ENCODE measurements at places on chromosomes 16 and 17.
A peak's percentile ranks its signal among the peaks of the same experiment; 100 is the strongest.

DNA sequence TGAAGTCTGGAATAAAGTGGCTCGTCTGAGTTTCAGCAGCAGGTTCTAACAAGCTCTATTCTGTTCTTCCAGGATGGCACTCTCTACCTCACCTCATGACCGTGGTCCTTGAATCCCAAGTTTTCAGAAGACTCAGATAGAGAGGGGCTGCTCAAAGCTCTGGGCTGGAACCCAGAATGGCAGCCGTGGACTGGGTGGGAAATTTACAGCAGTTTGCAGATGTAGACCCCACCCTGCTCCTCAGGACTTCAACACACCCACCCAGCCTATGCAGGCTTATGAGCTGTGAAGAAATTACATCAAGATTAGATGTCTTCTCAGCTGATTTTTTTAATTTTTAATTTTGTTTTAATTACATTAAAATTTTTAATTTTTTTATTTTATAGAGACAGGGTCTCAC is 59.4 kb downstream of the METRNL start:
- peaks cover 8% of the 10 kb centered on the region for H3K27me3 ChIP-seq
- no peaks in the 10 kb centered on the region for H3K36me3 ChIP-seq
- DNase-seq, result no peak
- H3K27ac ChIP-seq, result no peak overlapping the region
- no peaks in the 10 kb centered on the region for H3K4me1 ChIP-seq

GRCh38 chr17:29571486-29571882 is 3.0 kb downstream of the TP53I13 start:
- H3K36me3 ChIP-seq, result peaks cover 5% of the 10 kb centered on the region
- peaks cover 19% of the 10 kb centered on the region for H3K4me1 ChIP-seq
- no peaks in the 10 kb centered on the region for H3K27me3 ChIP-seq
- DNase-seq, result no peak

DNA sequence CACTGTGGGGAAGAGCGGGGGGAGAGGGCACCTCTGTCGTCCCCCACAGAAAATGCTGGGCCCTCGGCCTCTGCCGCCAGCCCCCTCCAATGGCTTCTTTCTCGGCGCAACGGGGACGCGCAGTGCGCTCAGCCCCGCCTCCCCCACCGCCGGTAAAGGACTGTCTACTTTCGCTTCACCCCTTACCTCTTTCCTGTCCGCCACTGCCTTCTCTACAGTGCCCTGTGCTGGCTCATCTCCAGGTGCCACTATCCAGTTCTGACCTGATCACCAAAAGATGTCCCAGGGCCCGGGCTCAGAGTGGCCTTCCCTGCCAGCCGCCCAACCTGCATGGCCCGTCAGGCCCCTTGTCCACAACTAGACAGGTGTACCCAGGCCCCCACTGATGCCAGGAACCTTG is 7.3 kb downstream of the ENDOV start:
- peaks cover 8% of the 10 kb centered on the region for H3K36me3 ChIP-seq
- no peak overlapping the region for H3K4me3 ChIP-seq

DNA sequence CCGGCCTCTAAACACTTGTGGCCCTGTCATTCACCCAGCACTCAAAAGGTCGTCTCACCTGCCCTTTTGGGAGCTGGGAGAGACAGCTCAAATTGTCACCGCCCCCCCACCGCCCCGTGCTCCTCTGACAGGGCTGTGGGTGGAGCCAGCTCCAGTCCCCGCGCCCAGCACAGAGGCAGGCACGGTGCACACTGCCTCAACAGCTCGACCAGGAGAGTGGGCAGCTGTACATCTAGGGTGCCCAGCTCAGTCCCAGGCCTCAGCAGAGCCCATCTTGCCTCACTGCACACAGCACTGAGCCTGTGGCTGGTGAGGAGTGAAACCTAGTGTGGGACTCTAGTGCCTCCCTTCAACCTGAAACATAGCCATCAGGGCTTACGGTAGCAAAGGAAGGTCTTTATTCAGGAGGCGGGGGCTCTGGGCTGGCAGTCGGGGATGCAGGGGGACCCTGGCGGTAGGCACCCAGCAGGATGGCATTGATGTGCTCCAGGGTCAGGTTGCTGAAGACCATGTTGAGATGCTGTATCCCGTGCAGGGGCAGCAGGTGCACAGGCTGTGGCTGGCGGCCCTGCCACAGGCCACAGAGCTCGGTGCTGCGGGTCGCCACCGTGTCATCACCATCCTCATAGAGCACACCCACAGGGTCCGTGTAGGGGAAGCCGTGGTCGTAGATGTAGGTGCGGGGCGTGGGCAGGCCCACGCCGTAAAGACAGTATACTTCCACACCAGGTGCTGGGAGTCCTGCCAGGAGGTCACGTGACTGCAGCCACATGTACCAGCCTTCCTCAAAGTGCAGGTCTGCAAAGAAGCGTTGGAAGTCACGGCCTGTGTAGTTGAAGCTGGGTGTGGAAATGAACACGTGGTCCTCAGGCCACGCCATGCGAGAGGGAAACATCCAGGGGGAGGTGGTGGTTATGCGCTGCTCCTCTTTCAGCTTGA is 3.1 kb upstream of the PSMB10 start:
- H3K4me1 ChIP-seq, result peaks cover 27% of the 10 kb centered on the region
- H3K27me3 ChIP-seq, result no peaks in the 10 kb centered on the region
- DNase-seq, result peak; percentile 25
- peak overlapping the region; percentile 42 for H3K27ac ChIP-seq

DNA sequence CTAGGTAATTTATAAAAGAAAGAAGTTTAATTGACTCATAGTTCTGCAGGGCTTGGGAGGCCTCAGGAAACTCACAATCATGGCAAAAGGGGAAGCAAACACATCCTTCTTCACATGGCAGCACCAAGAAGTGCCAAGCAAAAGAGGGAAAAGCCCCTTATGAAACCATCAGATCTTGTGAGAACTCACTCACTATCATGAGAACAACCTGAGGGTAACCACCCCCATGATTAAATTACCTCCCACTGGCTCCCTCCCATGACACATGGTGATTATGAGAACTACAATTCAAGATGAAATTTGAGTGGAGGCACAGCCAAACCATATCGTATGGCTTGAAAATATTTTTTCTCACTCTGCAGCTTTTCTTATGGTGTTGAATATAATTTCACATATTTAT is 151.7 kb downstream of the ANKFN1 start:
- H3K4me3 ChIP-seq, result no peak overlapping the region
- H3K4me1 ChIP-seq, result no peaks in the 10 kb centered on the region
- no peaks in the 10 kb centered on the region for H3K36me3 ChIP-seq
- peaks cover 2% of the 10 kb centered on the region for H3K27me3 ChIP-seq
- H3K27ac ChIP-seq, result no peak overlapping the region
- no peak for DNase-seq

- no peaks in the 10 kb centered on the region for H3K4me1 ChIP-seq
- H3K36me3 ChIP-seq, result no peaks in the 10 kb centered on the region
- DNase-seq, result no peak
- no peaks in the 10 kb centered on the region for H3K27me3 ChIP-seq
Observed at GRCh38 chr16:50996166-50996829, 154.8 kb downstream of the SALL1 start.

- H3K36me3 ChIP-seq, result no peaks in the 10 kb centered on the region
- H3K4me1 ChIP-seq, result peaks cover 13% of the 10 kb centered on the region
- no peak for DNase-seq
- no peak within 1 kb of the TSS for H3K27ac ChIP-seq
Observed at GRCh38 chr17:44915321-44915726, at the start of gene GFAP. TSS of gene GFAP (minus strand) at chr17:44915500. CDS start at chr17:44915486, 14 bp downstream.

- H3K27ac ChIP-seq, result no peak overlapping the region
- H3K27me3 ChIP-seq, result no peaks in the 10 kb centered on the region
- H3K4me3 ChIP-seq, result no peak overlapping the region
- DNase-seq, result no peak
- H3K36me3 ChIP-seq, result peaks cover 9% of the 10 kb centered on the region
- peaks cover 2% of the 10 kb centered on the region for H3K4me1 ChIP-seq
Observed at GRCh38 chr16:87352818-87353217, 30.8 kb downstream of the FBXO31 start.

GRCh38 chr17:67575325-67575724 is 142.4 kb upstream of the NOL11 start:
- peaks cover 9% of the 10 kb centered on the region for H3K27me3 ChIP-seq
- DNase-seq, result no peak
- peak overlapping the region; percentile 22 for H3K27ac ChIP-seq
- peak overlapping the region; percentile 72 for H3K4me3 ChIP-seq
- peaks cover 34% of the 10 kb centered on the region for H3K4me1 ChIP-seq
- H3K36me3 ChIP-seq, result peaks cover 7% of the 10 kb centered on the region

DNA sequence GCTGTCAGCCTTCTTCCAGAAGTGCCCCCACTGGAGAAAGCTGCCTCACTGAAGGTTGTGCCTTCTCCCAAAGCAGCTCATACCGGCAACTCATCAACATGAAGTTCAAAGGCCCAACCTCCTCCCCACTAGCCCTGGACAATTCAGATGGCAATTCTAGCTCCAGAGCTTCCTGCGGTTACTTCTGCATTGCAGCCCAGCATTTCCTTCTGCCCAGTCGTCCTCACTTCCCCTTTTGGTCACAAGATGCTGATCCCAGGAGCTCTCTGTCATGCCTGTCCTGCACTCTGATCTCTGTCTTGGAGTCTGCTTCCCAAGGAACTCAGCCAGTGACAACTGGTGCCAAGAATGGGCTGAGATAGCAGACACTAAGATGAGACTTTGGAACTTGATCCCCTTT is 178.2 kb upstream of the SOX9 start:
- no peak for DNase-seq
- H3K27me3 ChIP-seq, result no peaks in the 10 kb centered on the region
- H3K27ac ChIP-seq, result no peak overlapping the region
- H3K36me3 ChIP-seq, result no peaks in the 10 kb centered on the region
- no peaks in the 10 kb centered on the region for H3K4me1 ChIP-seq
- H3K4me3 ChIP-seq, result no peak overlapping the region

GRCh38 chr17:68341482-68341881 is 50.2 kb downstream of the ARSG start:
- DNase-seq, result no peak
- H3K36me3 ChIP-seq, result peaks cover 2% of the 10 kb centered on the region
- no peak overlapping the region for H3K4me3 ChIP-seq
- peak overlapping the region; percentile 7 for H3K27ac ChIP-seq

GRCh38 chr17:77645072-77646045 is 313.1 kb upstream of the TNRC6C start:
- no peak overlapping the region for H3K27ac ChIP-seq
- no peaks in the 10 kb centered on the region for H3K36me3 ChIP-seq
- peaks cover 23% of the 10 kb centered on the region for H3K27me3 ChIP-seq
- no peak for DNase-seq

DNA sequence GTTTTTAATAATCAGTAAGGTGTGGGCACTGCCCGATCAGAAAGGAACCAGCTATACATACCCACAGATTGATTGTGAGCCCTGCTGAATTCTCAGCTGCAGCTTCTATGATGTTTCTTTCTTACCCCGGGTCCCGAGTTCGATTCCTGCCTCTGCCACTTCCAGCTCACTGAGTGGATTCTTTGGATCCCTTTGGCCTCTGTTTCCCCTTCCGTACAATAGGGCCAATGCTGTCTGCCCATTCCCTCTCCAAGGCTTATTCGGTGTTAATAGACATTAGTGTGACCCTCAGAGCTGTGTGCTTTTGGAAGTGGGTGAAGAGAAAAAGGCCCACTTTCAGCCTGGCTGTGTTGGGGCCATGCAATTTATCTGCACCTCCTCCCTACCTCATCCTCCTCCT is 115.8 kb downstream of the IRX5 start:
- H3K36me3 ChIP-seq, result no peaks in the 10 kb centered on the region
- no peak overlapping the region for H3K27ac ChIP-seq
- no peaks in the 10 kb centered on the region for H3K4me1 ChIP-seq

DNA sequence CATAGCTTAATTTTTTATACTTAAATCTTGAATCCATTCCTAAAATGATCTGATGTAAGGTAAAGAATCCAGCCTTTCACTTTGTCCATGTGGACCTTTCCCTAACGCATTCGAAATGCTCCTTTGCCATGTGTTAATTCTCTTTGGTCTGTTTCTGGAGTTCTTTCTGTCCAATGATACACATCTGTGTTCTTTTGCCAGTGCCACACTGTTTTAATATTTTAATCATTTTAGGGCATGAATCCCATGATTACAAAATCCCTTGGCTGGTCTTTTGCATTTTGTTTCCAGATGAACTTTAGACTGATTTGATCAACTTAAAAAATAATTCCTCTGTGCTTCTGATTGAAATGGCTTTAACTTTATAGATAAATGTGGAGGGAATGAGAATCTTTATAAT is 74.1 kb downstream of the NTN1 start:
- H3K36me3 ChIP-seq, result no peaks in the 10 kb centered on the region
- no peak for DNase-seq

GRCh38 chr16:52690468-52690867 is 143.5 kb upstream of the TOX3 start:
- no peak overlapping the region for H3K27ac ChIP-seq
- no peak for DNase-seq
- no peaks in the 10 kb centered on the region for H3K27me3 ChIP-seq
- peaks cover 1% of the 10 kb centered on the region for H3K36me3 ChIP-seq

- no peak overlapping the region for H3K4me3 ChIP-seq
- H3K27me3 ChIP-seq, result peaks cover 8% of the 10 kb centered on the region
- peaks cover 3% of the 10 kb centered on the region for H3K4me1 ChIP-seq
Observed at GRCh38 chr17:59530531-59530930, 34.9 kb upstream of the DHX40 start.

DNA sequence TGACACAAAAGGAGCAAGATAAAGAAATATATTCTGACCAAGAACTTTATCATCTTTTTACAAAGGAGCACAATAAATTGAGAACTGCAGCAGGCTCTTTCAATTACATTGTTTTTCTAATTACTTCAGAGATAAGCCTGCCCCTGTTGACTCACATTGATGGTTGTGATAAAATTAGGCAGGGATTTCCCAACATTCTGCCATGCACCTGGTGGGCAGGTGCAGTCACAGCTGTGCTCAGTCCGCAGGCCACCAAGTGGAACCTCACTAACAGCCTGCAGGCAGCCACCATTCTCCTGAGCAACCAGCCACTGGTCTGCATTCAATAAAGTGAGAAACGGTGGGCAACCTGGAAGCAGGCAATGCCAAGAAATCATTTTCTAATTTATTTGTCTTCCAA is 5.1 kb downstream of the FANCA start:
- DNase-seq, result no peak
- H3K27me3 ChIP-seq, result no peaks in the 10 kb centered on the region
- no peaks in the 10 kb centered on the region for H3K4me1 ChIP-seq
- H3K4me3 ChIP-seq, result no peak overlapping the region

GRCh38 chr17:75899353-75899752 is 2.6 kb upstream of the TRIM65 start:
- H3K27me3 ChIP-seq, result no peaks in the 10 kb centered on the region
- no peak for DNase-seq
- H3K4me1 ChIP-seq, result peaks cover 19% of the 10 kb centered on the region
- peaks cover 15% of the 10 kb centered on the region for H3K36me3 ChIP-seq
- no peak overlapping the region for H3K27ac ChIP-seq

- no peaks in the 10 kb centered on the region for H3K36me3 ChIP-seq
- peaks cover 1% of the 10 kb centered on the region for H3K27me3 ChIP-seq
- H3K27ac ChIP-seq, result no peak overlapping the region
- no peak overlapping the region for H3K4me3 ChIP-seq
Observed at GRCh38 chr17:13542636-13543035, 59.1 kb downstream of the HS3ST3A1 start.

Data from memory B cell (primary cell).